Stimulated activated CD4-positive, alpha-beta T cell treated with anti-CD3 and anti-CD28 coated beads, TNF-alpha, amount 100 ng/mL, for 1 hour (primary cell): ENCODE measurements at places on chromosomes 11 and 22.

DNA sequence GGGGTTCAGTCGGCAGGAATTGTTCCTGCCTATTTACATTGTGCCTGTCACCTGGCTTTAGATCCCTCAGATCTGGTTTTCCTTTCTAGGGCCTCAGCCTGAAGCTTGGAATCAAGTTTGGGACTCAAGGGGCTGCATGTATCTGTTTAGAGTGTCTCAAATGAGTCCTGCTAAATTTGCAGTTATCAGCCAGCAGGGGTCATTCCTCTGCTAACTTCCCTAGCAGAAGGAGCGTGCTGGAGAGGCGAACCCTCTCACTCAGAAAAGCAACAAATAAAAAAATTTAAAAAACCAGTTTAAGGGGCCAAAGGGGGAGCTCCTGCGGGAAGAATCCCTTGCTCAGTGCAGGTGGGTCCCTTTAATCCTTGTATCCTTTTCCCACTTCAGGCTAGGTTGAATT is 1220.2 kb downstream of the JRKL start:
- no peak for DNase-seq

DNA sequence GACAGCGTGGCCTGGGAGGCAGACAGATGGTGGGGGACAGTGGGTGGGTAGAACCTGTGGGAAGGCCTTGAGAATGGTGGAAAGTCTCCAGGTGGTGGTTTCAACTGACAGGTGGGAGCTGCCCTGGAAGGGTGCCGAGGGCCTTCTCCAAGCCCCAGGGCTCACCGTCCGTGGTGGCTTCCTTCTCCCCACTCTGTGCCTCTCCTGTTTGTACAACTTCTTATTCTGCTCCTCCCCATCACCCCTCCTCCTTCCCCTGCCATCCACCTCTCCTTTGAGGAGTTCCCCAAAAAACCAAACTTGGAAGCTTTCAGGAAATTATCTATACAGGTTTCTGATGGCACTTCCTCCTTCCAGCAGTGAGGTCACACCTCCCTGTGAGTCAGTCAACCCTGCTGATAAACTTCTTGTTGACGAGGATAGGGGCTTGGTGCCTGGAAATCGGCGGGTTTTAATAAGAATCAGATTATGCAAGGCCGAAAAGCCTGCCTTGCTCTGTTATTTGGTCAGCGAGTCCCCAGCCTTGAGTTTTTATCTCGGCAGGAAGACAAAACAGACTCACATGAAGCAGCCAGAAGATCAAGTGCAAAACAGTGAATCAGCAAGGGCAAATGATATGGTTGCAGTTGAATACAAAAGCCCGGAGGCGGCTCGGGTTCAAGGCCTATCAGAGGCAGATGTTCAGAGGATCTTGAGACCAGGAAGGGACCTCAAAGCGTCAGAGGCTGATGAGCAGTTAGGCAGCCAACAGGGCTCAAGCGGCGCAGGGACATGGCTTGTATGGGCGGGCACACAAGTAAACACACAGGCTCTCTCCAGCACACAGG is 9.5 kb upstream of the ST3GAL4 start:
- no peak for DNase-seq

DNA sequence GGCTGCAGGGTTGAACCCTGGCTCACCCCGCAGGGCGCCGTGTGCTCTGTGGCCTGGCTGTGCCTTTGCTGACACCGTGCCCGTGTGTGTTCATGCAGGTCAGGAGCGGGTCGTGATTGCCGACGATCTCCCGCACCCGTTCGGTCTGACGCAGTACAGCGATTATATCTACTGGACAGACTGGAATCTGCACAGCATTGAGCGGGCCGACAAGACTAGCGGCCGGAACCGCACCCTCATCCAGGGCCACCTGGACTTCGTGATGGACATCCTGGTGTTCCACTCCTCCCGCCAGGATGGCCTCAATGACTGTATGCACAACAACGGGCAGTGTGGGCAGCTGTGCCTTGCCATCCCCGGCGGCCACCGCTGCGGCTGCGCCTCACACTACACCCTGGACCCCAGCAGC is 47.0 kb upstream of the PPP6R3 start:
- no peak for DNase-seq

DNA sequence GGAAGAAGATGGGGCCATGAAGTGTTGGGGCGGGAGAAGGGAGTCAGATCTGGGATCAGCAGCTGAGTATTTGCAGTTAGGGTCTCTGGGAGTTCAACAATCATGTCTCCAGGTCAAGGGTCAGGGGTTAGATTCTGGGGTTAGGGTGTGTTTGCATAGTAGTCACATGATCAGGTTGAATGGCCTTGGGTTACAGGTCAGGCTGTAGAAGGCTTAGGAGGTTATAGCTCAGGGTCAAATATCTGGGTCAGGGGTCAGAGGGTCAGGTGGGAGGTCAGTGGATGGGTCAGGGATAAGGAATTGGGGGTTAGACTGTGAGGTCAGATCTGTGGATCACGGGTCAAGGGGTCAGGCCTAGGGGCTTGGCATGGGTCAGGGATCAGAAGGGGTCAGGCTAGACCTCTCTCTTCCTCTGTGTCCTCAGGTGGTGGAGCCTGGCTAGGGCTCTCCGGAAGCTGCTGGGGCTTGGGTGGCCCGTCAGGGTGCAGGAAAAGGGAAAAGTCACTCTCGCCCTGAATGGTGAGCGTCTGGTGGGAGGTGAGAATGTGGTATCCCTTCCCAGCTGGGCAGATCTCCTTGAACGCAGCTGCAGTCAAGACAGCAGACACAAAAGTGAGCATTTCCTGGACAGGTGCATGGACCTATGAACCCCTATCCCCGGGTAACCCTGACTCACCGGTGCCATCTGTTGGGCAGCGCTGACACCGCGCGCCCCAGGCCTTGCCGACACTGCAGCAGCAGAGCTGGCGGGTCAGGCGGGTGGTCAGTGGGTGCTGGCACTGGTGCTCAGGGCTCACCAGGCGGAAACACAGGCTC is 6.4 kb downstream of the LTBP3 start:
- DNase-seq: no peak

DNA sequence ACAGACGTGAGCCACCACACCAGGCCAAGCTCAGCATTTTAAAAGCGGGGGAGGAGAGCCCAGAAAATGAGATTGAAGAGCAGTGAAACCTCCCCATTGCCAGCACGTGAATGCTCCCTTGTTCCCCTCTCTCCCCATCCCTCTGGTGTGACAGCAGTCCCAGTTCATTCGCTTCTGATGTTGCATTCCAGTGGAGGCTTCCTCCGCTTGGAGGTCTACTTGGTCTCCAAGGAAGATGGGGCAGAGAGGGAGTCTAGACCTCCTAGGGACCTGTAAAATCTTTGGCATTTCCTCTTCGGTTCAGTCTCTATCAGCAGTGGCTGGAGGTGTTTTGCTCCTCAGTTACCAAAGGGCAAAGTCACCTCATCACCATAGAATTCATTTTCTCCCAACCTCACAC is 30.2 kb upstream of the EP300 start:
- DNase-seq: no peak

DNA sequence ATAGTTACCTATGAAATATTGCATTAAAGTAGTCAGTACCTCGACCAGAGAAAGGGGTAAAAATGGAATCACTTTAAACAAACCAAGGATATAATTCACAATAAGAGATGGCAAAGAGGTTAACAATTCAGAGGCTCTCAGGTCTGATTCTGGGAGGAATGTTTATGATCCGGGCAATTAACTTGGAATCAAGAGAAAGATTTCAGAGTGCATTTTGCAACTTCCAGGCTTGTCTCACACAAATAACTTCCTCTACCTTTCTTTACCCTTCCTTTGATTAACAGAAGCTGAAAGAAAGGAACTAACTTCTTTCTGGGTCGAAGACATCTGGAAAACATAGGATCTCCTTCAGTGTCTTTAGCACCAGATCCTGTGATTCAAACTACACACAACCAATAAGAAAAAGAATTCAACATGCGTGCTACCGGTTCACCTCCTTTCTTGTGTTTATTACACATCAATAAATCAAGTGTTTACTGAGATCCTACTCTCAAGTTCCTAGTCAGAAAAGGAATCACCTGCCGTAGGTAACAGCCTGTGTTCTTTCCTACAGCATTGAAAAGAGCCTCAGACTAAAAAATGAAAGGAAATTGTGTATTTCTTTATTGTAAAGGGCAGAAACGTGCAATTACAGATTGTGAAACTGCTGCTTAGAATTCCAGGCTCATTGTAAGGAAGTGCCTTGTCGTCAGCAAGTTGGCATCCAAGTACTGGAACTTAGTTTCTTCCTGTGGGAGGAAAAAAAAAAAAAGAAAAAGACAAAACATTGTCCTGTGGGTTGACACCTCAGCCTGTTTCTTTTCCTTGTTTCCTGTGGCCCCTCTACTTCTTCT is 29.5 kb downstream of the CARD18 start:
- DNase-seq: no peak

- no peak for DNase-seq
Observed at GRCh38 chr22:44396727-44397722, 84.3 kb upstream of the SHISAL1 start.

DNA sequence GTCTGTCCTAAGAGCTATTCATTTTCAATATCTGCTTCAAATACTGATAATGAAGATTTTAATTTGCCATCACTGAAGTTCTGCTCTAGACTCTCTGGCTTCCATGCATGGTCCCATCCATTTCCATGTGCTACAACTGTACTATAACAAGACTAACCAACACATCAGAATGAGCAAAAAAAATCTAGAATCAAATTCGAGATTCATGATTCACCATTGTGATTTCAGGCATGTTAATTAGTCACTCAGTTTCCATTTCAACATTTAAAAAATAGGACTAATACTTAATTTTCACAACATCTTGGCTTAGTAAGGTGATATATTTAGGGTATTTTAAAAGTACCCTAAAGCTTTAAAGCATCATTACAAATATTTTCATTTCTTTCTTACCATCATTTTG is 22.8 kb downstream of the PICALM start:
- DNase-seq: no peak
